AG10803 (cell line): ENCODE measurements at places on chromosomes 2 and 18.

GRCh38 chr2:30321466-30321865, 90.1 kb downstream of the LBH start:
- peak; percentile 32 for DNase-seq

- DNase-seq, result no peak
Measured at GRCh38 chr2:215356334-215356947, 44.6 kb downstream of the ATIC start.

GRCh38 chr2:36384454-36384853, 28.9 kb downstream of the CRIM1 start:
- no peak for DNase-seq

GRCh38 chr2:2892892-2893291, 484.7 kb downstream of the EIPR1 start:
- DNase-seq, result no peak

DNA sequence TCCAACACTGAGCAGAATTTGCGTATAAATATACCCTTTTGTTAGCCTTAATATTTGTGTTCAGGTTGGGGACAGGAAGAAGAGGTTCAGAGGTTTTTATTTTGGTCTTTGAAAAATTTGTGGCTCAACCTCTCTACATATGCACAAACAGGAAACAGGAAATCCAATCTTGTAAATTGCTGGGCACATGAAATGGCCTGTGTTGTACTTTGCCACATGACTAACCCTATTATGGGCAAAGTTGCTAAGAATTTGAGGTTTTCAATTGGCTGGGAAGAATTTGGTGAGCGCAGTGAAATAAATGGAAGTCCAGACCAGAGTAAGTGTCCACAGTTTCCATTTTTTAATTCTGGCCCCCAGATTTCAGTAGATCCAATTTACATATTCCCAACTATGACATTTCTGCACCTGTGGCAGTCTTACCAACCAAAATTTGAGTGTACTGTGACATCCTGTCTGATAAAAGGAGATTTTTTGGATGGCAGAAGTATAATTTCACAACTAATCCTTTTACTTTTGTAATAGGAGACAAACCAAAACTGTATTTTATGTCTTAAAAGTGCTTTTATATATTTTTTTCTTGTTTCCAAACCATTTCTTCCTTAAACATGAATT, 63.6 kb downstream of the COX7A2L start:
- no peak for DNase-seq

DNA sequence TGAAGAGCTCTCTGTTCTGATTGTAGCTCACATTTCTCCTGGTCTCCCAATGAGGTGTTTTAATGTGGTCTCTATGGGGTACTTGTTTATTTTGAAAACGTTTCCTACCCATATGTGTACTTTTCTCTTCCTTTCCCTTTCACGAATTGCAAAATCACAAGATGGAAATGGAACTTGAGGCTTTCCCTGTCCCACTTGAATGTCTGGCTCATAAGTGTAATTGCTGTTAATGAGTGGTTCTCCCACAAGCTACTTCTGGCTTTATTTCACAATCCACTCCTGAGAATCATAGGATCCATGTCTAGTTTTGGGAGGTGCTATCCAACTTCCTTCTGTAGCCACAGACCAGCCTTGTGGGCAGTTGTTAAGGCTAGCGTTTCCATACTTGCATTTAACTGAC, 81.1 kb upstream of the CAVIN2 start:
- peak; percentile 79 for DNase-seq

DNA sequence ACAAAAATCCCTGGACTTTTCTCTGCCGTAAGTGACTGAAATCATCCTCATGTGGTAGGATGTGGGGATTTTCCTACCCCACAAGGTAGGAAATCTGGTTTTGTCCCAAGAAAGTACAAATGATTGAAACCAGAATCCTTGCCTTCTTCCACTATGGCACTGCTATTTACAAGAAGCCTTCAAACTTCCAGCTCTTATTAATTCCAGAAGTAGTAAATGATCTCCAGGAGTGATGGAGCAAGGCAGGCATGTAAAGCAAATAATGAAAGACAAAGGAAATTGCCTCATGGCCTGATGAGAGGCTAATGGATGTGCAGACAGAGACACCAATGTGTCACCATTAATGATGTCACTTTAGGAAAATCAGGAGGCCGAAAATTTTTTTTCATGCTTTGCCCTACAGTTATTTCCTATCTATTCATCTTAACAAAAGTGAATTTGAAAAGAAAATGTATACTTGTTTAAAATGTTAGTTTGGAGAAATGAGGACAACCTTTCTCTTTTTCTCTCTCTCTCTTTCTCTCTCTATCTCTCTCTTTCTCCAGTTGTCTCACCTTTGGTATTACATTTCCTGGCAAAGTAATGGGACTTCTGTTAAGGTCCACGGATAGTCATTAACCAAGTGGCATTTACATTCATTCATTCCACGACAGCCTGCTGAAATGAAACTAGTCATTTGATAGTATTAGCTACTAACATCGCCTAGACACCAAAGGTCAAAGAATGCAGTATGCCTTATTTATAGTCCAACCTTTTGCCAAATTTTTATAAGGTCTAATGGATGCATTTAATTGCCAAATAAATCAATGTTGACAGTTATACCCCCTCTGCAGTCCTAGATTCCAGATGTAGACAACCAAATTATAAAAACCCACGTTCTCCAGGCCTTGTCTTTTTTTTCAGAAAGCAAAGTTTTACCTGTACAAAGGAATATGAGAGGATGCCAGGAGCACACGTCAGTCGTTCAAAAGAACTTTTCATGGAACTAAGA, 5.0 kb upstream of the EVA1A start:
- DNase-seq, result peak; percentile 84

DNA sequence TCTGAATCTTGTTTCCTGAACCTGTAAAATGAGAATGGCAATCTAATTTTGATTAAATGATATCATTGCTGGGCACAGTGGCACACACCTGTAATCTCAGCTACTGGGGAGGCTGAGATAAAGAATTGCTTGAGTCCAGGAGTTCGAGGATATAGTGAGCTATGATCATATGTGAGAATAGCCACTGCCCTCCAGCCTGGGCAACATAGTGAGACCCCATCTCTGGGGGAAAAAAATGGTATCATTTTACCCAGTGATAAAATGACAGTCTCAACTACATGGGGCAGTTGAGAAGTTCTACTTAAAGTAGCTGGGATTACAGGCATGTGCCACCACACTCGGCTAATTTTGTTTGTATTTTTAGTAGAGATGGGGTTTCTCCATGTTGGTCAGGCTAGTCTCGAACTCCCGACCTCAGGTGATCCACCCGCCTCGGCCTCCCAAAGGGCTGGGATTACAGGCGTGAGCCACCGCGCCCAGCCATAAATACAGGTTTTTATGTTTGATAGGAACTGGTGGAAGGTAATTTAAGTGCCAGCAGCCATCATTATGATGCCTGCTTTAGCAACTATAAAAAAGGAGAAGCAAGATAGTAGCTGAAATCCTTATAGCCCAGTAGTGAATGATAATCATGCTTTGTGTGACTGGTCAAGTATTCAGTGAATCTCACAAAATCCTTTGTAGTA, 17.0 kb downstream of the BZW1 start:
- DNase-seq, result no peak

- DNase-seq, result no peak
Measured at GRCh38 chr2:36374585-36374984, 19.0 kb downstream of the CRIM1 start.

DNA sequence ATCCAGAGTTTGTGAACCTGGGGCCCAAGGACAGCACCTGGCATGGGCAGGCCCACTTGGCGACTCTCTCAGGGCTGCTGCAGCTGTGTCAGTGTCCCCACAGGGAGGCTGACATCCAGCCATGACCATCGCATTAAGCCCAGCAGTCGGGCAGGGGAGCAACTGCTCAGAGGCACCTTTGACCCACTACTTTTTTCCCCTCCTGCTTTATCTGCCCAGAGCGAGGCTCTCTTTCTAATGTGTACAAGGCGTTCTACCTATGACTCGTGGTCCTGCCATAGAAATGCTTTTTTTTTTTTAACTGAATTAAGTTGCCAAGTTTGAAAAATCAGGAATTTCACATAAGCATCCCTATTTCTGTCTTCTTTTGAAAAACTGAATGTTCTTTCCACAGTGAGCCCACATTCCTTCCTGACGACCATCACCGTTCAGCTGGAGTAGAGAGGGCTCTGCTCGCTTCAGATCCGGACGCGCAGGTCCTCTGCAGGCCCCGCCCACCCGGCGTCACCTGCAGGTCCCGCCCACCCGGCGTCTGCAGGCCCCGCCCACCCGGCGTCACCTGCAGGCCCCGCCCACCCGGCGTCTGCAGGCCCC, 403 bp upstream of the CLUL1 start:
- no peak for DNase-seq

GRCh38 chr18:3979024-3979423, 476.1 kb downstream of the DLGAP1 start:
- no peak for DNase-seq

GRCh38 chr2:45925636-45926366, 274.3 kb downstream of the PRKCE start:
- peak; percentile 44 for DNase-seq

DNA sequence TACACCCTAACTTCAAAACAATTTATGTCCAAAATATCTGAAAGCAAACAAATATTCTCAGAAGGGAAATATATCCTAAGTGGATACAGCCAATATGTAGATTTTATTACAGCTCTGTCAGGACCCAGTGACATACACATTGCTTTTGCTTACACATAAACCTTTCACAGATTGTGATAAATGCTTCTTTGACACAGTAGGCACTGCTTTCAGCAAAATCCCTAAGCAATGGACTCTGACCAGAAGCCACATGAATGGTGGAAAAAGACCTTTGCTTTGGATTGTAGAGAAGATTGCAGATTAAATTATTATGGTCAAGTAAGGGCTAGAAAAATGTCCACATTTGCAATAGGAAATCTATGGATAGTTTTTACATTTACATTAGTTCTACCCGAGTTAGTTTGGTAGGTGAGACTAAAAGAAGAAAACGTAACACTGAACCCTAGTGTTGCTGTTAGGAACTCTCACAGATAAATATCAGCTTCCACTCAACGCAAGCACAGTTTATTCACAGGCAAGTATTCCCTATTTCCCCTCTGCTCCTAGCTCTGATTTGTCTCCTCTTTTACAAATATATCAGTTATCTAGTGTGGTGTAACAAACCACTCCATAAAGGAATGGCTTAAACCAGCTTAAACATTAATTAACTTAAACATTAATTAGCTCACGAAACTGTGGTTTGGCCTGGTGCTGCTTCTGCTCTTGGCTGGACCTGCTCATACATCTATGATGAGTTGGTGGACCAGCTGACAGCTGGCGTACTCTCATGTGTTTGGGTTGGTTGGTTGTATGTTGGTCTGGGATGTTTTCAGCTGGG, 23.6 kb upstream of the SERPINE2 start:
- DNase-seq, result no peak

- no peak for DNase-seq
Measured at GRCh38 chr2:233360771-233361176, 6.5 kb downstream of the DGKD start.

- DNase-seq, result peak; percentile 28
Measured at GRCh38 chr2:209771474-209772289, at the start of gene UNC80. TSS of gene UNC80 (plus strand) at chr2:209771832. CDS start at chr2:209772073, 241 bp downstream.

DNA sequence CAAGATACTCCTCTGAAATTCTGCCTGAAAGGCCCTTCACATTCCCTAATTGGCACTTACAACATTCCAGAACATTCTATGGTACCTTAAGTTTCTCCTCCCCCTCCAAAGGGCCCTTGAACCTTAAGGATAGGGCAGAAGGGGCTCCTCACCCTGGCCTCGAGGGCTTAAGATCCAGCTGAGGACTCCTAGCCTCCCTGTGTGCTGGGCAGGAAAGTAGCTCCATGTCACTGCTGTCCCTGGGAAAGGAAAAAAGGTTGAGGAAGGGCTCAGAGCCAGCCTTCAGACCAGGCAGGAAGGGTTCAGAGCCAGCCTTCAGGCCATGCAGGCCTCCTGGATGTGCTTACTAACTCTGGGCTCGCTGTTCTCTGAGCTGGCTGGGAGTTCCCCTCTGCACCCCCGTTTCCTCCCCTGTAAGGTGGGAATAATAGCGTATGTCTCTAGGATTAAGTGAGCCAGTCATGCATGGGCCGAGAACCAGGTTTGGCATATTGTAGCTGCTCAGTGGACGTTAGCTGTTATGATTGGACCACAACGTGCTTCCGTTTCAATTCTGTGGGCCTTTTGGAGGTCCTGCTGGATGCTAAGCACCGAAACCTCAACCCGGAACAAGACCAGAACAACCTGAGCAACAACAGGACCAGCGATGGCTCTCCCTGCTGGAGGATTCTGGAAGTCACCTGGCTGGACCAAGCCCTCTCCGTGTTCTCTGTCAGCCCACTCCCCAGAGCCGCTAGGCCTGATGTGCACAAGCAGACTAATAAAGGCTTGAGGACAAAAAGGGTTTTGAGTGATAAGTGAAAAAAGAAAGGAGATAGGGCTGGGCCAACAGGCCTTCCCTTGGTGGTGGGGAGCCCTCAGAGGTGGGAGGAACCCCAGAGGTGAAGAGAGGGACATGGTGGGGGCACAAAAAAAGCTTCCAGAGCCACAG, 1.0 kb upstream of the B3GNT7 start:
- DNase-seq, result no peak

DNA sequence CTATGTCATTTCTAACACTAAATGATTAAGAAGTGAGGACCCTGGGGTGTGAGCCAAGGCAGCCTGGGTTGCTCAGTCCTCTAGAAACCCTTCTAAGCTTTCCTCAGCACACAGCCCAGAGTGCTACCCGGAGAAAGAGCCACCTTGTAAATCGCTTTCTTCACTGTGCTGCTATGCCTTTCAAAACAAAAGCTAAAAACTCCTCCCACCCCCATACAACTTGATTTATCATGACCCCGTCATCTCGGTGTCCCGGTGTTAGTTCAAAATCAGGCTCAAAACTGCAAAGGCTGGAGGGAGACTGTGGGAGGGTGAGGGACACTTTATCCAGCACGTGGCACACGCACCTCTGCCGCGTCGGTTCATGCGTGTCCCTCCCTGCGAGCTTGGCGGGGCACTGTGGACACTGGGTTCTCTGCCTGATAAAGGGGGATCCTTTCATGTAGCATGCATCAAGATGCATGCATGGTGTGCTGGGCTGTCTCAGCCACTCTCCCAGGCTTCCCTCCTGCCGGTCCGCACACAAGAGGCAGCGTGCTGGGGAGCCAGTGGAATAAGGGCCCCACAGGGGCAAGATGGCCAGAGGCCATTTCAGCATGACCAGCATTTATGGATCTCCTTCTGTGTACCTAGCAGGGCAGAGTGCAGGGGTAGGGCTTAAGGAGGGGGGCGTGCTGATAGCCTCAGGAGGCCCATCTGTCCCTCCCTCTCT, 170.4 kb downstream of the SMAD7 start:
- peak; percentile 25 for DNase-seq

- no peak for DNase-seq
Measured at GRCh38 chr2:240922982-240923537, 16.9 kb downstream of the CROCC2 start.

- DNase-seq, result no peak
Measured at GRCh38 chr2:212956665-212957607, 194.5 kb downstream of the IKZF2 start.

- no peak for DNase-seq
Measured at GRCh38 chr2:119694470-119694844, 15.5 kb downstream of the TMEM177 start.

- DNase-seq, result no peak
Measured at GRCh38 chr2:232343821-232344220, 34.7 kb upstream of the ALPP start.

GRCh38 chr18:44411262-44411905, 269.3 kb upstream of the SETBP1 start:
- no peak for DNase-seq
